ENCODE measurements at places on chromosomes 1 and 21.

GRCh38 chr21:45999581-46000181 lies 18.1 kb downstream of the COL6A1 start:
- DNase-seq: no peak

DNA sequence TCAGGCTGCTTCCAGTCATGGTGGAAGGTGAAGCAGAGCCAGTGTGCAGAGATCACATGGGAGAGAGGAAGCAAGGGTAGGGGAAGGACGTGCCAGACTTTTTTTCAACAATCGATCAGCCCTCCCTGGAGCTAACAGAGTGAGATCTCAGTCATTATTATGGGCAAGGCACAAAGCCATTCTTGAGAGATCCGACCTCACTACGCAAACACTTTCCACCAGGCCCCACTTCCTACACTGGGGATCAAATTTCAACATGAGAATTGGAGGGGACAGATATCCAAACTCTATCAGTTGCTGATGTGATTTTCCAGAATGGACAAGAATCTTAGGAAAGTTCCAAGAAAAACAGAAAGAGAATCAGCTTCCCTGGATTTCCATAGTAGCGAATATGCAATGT lies 60.5 kb downstream of the BACE2 start:
- no peak for DNase-seq

- no peak for DNase-seq
Measured at GRCh38 chr1:50251702-50252101, 143.0 kb downstream of the ELAVL4 start.

GRCh38 chr1:196308176-196308575 lies 300.1 kb downstream of the KCNT2 start:
- no peak for DNase-seq

DNA sequence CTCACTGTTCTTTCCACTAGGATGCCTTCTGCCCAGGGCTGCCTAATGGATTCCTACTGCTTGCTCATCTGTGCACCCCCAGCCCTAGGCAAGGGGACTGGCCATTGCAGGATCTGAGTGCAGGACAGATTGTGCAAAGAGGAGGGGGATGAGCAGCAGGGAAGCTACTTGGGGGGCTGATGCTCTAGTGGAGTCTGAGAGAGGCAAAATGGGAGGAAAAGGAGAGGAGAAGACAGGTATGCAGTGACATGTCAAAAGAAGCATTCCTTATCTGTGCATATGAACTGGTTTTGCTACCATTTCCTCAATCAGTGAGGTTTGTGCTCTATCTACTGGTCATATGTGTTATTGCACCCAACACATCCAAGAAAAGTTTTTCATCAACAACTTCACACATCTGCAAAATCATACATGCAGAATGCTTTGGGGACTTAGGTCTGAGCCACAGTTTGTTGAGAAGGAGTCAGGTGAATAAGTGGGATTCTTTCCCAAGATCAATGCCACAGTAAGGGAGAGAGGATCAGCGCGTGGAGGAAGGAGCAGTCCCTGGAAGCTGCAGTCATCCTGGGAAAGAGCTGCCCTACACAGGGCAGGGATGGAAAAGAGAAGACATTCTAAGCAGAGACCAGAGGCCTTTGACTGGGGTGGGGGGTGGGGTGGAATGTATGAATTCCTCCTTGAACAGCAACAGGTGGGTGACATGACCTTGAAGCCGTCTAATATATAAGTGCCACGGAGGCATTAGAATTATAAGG lies 14.4 kb downstream of the SLC5A9 start:
- no peak for DNase-seq

- no peak for DNase-seq
Measured at GRCh38 chr1:100107696-100108095, 25.0 kb downstream of the SASS6 start.

GRCh38 chr1:37354876-37355650 lies 119.3 kb upstream of the ZC3H12A start:
- no peak for DNase-seq

DNA sequence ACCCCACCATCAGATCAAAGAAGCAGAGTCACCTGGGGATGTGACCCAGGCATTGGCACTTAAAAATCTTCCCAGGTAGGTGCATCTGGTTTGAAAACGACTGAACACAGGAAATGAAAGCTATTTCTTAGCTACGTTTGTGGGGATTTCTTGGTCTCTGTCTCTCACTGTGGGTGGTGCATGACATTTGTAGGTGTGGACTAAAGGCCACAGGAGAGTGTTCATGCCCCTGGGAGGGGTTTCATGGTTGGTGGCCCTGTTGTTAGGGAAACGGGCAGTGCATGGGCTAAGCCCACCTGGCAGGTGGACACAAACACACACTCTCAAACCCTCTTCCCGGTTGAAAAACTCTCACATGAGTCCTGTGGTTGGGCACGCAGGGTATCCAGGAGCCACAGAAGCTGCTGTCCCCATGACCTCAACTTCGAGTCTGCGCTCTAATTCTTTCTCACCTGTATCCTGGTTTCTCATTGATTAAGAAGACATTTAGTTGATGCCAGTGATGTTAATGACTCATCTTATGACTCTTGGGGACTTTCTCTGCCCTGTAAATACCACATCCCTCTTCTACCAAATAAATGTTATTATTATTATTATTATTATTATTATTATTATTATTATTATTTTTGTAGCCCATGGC lies 119.4 kb downstream of the MRPS6 start:
- DNase-seq: no peak

GRCh38 chr1:81827942-81828341 lies 27.2 kb downstream of the ADGRL2 start:
- no peak for DNase-seq

GRCh38 chr1:174225499-174226204 lies 66.3 kb downstream of the RABGAP1L start:
- no peak for DNase-seq

DNA sequence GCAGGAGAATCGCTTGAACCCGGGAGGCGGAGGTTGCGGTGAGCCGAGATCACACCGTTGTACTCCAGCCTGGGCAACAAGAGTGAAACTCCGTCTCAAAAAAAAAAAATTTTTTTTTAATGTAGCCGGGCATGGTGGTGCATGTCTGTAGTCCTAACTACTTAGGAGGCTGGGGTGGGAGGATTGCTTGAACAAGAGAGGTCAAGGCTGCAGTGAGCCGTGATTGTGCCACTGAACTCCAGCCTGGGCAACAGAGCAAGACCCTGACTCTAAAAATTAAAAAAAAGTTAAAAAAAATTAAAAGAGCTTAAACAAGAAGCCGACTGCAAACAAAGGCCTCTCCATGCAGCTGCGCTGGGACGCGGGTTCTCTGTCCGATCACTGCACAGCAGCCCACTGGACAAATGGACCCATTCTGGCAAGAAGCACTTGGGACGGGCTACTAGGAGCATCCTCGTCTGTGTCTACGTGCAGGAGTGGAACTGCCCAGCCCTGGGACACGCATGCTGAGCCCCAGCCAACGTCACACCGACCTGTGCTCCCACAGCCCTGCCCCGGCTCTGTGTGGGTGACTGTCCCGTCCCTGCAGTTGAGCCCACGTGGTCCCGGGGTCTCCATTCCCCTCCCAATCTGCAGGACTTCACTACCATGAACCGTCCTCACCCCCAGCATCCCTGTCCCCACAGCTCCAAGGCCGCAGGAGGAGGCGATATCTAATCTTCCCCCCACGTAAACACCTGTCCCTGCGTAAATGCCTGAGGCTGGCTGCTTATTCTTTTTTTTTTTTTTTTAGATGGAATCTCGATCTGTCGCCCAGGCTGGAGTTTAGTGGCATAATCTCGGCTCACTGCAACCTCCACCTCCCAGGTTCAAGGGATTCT lies 12.3 kb downstream of the SLC35E2B start:
- DNase-seq: no peak

DNA sequence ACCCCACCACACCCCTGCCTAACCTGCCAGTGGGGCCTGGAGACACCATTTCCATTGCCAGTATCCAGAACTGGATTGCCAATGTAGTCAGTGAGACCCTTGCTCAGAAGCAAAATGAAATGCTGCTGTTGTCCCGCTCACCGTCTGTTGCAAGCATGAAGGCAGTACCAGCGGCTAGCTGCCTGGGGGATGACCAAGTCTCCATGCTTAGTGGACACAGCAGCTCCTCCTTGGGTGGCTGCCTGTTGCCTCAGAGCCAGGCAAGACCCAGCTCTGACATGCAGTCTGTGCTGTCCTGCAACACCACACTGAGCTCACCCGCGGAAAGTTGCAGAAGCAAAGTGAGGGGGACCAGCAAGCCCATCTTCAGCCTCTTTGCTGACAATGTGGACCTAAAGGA lies 33.4 kb downstream of the STYXL2 start:
- no peak for DNase-seq

GRCh38 chr1:39657923-39658485 lies 13.9 kb downstream of the NT5C1A start:
- peak; percentile 27 for DNase-seq

GRCh38 chr1:34060187-34060730 lies 104.8 kb downstream of the CSMD2 start:
- no peak for DNase-seq

- DNase-seq: no peak
Measured at GRCh38 chr1:211511947-211512346, 20.0 kb upstream of the RD3 start.

GRCh38 chr1:211287218-211287617 lies 28.1 kb downstream of the RCOR3 start:
- no peak for DNase-seq

DNA sequence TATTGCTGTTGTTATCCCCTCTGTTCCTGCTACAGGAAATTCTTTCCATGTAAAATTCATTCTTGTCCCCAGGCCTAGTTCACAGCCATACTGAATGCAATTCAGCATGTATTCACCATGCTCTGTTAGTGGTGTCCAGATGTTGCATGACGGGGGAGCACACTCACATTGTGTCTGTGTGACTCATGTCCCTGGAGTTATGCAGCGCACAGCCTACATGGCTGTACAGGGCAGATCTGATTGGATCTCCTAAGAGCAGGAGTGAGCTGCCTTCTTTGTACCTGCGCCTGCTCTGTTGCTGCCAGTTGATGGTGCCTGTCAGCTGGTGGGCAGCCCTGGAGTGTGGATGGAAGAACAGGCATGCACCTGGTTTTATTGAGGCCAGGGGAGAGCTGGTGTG lies 17.6 kb downstream of the HTR6 start:
- no peak for DNase-seq

- no peak for DNase-seq
Measured at GRCh38 chr1:228978484-228979324, 243.4 kb downstream of the RHOU start.

GRCh38 chr1:178530037-178530402 lies 17.1 kb downstream of the TEX35 start:
- DNase-seq: no peak

GRCh38 chr1:231487910-231488309 lies 40.6 kb upstream of the TSNAX start:
- no peak for DNase-seq

DNA sequence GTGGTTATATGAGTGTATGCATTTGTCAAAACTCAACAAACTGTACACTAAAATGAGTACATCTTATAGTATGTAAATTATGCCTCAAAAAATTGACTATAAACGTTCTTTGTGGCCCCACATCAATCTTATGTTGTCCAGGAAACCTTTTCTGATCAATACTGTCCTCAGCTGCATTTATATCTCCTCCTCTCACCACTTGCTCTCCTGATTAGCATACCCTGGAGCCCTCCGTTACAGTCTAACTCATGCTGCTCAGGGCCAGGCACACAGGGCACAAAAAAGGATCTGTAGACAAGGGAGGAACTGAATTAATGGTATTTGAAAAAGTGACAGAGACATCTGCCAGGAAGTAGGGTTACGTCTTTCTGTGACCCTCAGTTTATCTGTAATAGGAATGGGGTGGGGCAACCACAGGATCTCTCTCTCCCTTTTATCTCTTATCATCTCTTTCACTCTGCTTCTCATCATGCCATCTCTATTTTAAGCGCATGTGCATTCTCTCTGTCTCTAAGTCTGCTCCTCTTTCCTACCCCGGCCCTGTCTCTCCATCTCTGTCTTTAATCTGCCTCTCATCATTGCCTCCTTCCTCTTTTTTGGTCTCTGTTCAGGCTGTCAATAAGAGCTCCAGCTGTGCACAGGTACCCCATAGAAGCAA lies 7.0 kb upstream of the TAL1 start:
- DNase-seq: no peak

DNA sequence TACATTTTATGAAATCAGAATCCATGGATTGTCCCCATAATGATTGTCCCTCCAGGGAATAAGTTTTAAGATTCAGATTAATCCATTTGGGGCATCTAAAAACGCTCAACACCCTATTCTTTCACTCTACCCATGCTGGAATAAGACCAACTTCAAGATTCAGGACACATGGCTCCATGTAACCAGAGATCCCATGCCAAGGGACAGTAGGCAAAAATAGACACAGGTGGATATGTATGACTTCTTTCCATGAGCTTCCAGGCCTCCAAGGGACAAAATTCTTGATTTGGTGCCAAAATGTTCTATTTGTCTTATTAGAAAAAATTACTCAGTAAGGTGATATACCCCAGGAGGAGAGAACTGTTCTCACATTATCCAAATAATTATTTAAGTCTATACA lies 178.8 kb downstream of the NRIP1 start:
- no peak for DNase-seq

DNA sequence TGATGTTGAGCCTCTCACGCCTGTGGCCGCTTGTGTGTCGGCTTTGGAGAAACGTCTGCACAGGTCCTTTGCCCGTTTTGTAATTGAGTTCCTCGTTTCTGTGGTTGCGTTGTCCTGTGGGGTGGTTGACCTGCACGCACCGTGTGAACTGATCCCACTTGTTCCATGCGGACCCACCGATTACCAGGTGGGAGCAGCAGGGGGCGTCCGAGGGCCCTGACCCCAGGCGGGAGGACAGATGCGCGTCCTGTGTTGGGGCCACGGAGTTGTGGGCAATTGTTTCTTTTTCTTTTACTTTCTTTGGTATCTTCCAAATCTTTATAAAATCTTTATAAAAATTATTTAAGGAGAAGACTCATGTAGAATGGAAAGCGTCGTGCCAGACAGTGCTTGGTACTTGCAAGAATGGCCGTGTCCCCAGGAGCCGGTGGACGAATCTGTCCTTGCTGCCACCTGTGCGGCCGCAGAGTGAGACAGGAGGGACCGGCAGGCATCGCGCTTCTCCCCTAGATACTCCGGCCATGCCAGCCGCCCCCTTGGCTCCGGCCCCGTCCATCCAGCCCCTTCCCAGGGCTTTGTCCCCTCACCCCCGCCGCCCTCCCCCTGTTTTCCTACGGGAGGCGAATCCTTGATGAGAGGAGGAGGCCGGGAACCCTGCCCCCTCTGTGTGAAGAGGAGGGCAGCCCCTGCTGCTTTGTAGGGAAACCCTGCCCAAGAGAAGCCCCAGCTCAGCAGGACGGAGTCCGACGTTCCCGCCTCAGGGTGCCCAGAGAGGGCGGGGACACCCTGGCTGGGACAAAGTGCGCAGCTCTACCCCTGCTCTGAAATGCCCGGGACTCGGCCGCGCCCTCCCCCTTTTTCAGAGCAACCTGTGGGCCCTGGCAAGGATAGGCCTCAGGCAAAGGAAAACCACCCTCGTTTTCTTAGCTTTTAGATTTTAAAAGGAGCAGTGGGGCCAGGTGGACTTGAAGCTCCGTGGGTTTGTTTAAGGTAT lies 41.7 kb downstream of the PRKCZ start:
- no peak for DNase-seq

GRCh38 chr1:230681599-230681998 lies 32.3 kb downstream of the AGT start:
- DNase-seq: no peak

All from GOT3 (cell line).